Fibroblast of lung (primary cell): ENCODE measurements at places on chromosomes 12 and 14. TPM values are rescaled to one million over a fixed set of nuclear protein-coding genes. Genes with fewer than 3 reads are reported as not detected.

DDN gene
- total RNA-seq: under 0.01 TPM in 2 replicates

DNA sequence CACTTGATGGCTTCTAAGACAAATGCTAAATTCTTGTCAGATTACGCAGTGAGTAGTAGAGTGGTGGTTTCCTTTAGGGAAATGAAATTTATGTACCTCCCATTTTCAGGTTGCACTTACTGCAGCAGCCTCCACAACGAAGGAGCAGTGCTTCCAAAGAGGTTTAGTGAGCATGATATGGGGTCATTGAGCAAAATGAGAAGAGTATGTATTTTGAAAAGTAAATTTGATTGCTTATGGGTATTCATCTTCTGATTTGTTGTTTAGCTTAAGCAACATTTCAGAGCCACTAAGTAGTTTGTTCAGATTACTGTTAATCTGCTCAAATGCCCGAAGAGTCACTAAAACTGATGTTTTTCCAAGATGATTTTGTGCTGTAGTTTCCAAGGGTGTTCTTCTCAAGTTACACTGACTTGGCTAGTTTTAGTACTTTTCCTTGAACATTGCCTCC, 493.6 kb downstream of the PCNX1 start:
- DNase-seq: peak; percentile 52

GRCh38 chr12:124663771-124664366, 96.5 kb upstream of the NCOR2 start:
- DNase-seq: peak; percentile 55

GRCh38 chr14:74543771-74544438, 50.3 kb downstream of the ISCA2 start:
- DNase-seq: no peak

AICDA gene
- not detected in 2 replicates for total RNA-seq
